Neural progenitor cell (in vitro differentiated cells): ENCODE measurements at places on chromosomes 11 and 22. TPM values are rescaled to one million over a fixed set of nuclear protein-coding genes. Genes with fewer than 3 reads are reported as not detected.
A peak's percentile ranks its signal among the peaks of the same experiment; 100 is the strongest.

The KREMEN1 gene
- 1.4 and 1.9 TPM in 2 replicates for total RNA-seq

The UPB1 gene
- total RNA-seq, result 0.12 and 0.17 TPM in 2 replicates

The FLRT1 gene
- 0.11 and 0.12 TPM in 2 replicates for total RNA-seq

The DUSP18 gene
- 3.1 and 5.6 TPM in 2 replicates for total RNA-seq

The MICALL1 gene
- 5.0 and 14.3 TPM in 2 replicates for total RNA-seq

GRCh38 chr22:22245935-22246525 lies 1.4 kb downstream of the VPREB1 start:
- no peak overlapping the region for H3K27ac ChIP-seq
- no peak overlapping the region for H3K4me3 ChIP-seq
- no peak for DNase-seq
- peaks cover 100% of the 10 kb centered on the region for H3K27me3 ChIP-seq
- H3K36me3 ChIP-seq, result no peaks in the 10 kb centered on the region

- no peaks in the 10 kb centered on the region for H3K36me3 ChIP-seq
- DNase-seq, result no peak
- peak overlapping the region; percentile 94 for H3K4me3 ChIP-seq
- H3K4me1 ChIP-seq, result peaks cover 18% of the 10 kb centered on the region
- no peak overlapping the region for H3K27ac ChIP-seq
Measured at GRCh38 chr22:46739094-46739870, 1.2 kb upstream of the CERK start.

DNA sequence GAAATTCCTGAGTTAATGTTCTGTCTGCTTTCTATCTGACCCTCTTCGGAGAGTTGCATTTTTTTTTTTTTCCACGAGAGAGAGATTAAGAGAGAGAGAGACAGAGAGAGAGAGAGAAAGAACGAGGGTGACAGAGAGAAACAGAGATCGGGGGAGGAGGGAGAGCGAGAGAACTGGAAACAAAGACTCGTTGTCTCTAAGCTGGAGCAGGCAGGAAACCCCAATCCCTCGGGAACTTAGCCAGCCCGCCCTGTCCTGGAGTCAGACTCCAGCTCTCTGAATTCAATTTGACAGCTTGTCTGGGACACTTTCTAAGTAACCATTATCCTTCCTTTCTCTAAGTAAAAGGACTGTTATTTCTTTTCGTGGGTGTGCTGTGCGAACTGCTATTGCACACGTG lies 76.9 kb downstream of the KCNJ1 start:
- DNase-seq, result peak; percentile 45
- no peaks in the 10 kb centered on the region for H3K36me3 ChIP-seq
- no peak overlapping the region for H3K27ac ChIP-seq
- no peak overlapping the region for H3K4me3 ChIP-seq
- no peaks in the 10 kb centered on the region for H3K27me3 ChIP-seq

DNA sequence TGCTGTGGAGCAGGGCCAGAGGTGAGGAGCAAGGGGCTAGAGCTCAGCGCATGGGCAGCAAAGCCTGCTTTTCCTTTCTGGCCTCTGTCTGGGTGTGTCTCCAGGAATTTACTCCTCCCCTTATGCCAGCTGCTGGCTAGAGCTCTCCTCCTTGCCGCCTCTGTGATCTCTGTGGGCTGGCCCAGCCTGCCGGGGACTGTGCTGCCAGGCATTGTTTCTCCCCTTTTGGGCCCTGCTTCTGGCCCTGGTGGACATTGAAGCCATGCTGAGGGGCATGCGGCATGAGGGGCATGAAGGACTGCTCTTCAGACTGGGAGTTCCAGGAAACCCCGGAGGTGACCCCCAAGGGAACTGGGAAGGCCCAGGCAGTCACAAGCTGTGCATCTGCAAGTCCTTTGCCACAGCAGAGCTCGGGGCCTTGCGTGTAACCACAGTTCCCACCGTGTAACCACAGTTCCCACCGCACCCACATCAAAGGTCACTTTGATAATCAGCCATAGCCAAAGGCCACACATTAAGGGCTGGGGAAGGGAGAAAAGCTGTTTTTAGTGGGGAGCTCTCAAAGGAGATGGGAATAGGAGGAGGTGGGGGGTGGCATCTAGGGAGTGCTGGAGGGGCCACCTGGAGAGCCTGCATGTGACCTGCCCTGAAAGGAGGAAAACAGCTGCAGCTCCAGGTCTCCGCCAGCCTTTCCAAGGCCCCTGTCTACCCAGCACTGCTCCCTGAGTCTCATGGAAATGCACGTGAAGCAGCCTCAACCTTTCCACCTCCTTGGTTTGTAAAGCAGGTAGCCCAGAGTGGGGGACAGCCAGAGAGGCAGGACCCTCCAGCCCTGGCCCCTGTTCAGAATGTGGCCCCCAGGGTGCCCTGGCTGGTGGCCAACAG lies 62.3 kb downstream of the PPFIBP2 start:
- no peaks in the 10 kb centered on the region for H3K27me3 ChIP-seq
- H3K27ac ChIP-seq, result no peak overlapping the region
- H3K36me3 ChIP-seq, result no peaks in the 10 kb centered on the region

GRCh38 chr11:131810541-131810940 lies 440.1 kb downstream of the NTM start:
- H3K36me3 ChIP-seq, result no peaks in the 10 kb centered on the region
- no peak for DNase-seq
- no peak overlapping the region for H3K4me3 ChIP-seq
- no peaks in the 10 kb centered on the region for H3K27me3 ChIP-seq
- H3K4me1 ChIP-seq, result peaks cover 30% of the 10 kb centered on the region

DNA sequence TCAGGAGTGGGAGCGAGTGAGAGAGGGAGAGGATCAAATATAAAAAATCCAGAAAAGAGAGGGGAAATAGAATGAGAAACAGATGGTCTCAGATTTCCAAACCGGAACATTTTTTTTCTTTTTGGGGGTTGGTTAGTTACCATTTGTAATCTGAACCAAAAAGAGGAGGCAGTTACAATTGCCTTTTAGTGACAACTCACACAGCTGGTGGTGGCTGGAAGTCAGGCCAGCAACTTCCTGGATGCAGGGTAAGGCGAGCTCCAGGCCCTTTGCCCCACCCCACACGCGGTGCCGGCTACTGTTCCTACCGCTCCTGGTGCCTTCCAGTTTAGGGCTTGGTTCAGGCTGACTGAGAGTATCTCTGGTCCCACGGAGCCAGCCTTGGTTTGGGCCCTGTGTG lies 21.0 kb upstream of the UBASH3B start:
- H3K4me1 ChIP-seq, result peaks cover 3% of the 10 kb centered on the region
- no peaks in the 10 kb centered on the region for H3K36me3 ChIP-seq
- H3K27ac ChIP-seq, result no peak overlapping the region

DNA sequence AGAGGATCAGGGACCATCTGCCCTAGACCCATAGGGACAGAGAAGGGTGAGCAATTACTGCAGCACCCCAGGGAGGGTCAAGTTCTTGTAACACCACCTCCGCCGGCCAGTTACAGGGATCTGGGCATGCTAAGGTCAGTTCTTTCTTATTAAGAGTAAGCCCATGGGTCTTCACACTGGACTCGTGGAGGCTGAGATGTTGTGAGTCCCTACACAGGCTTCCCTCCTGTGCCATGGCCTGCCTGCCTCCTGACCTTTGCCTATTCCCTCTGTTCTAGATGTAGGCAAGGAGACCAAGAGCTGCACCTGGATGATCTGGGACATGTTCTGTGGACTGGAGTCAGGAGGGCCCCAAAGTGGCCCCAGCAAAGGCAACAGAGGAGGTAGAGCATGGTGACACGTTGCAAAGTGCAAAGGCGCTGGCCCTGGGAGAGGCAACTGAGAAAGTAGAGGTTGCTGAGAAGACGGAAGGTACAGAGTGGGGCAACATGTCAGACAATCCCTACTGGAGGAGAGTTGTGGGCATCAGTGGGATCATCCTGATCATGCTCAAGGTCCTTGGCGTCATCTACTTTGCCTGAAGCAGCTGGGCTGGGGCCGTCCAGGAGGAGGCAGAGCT lies 16.3 kb upstream of the GNAZ start:
- H3K27me3 ChIP-seq, result peaks cover 3% of the 10 kb centered on the region
- peaks cover 11% of the 10 kb centered on the region for H3K4me1 ChIP-seq
- DNase-seq, result no peak
- H3K4me3 ChIP-seq, result no peak overlapping the region
- no peak overlapping the region for H3K27ac ChIP-seq

GRCh38 chr11:27447288-27448183 lies 25.1 kb downstream of the LGR4 start:
- no peak overlapping the region for H3K27ac ChIP-seq
- H3K4me3 ChIP-seq, result no peak overlapping the region
- H3K27me3 ChIP-seq, result no peaks in the 10 kb centered on the region

DNA sequence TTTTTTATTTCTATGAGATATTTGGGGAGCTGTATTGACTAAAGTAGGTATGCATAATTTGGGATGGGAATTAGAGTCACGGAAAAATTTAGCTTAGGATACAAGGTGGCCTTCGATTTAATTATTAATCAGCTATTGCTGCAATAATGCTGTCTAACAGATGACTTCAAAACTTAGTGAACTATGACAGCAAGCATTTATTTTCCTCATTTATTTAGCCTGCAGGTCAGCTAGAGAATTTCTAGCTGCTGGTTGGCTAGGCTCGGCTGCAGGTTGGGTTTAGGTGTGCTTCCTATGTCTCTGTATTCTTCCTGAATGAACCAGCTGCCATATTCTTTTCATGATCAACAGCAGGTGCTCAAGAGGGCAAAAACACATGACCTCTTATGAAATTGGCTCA lies 181.8 kb upstream of the RAG2 start:
- no peak for DNase-seq
- H3K4me1 ChIP-seq, result peaks cover 3% of the 10 kb centered on the region
- H3K36me3 ChIP-seq, result no peaks in the 10 kb centered on the region
- no peak overlapping the region for H3K4me3 ChIP-seq
- no peak overlapping the region for H3K27ac ChIP-seq

- no peak overlapping the region for H3K27ac ChIP-seq
- H3K36me3 ChIP-seq, result no peaks in the 10 kb centered on the region
- no peak overlapping the region for H3K4me3 ChIP-seq
- no peak for DNase-seq
- peaks cover 28% of the 10 kb centered on the region for H3K27me3 ChIP-seq
Measured at GRCh38 chr22:37514526-37515051, 4.6 kb downstream of the CARD10 start.

DNA sequence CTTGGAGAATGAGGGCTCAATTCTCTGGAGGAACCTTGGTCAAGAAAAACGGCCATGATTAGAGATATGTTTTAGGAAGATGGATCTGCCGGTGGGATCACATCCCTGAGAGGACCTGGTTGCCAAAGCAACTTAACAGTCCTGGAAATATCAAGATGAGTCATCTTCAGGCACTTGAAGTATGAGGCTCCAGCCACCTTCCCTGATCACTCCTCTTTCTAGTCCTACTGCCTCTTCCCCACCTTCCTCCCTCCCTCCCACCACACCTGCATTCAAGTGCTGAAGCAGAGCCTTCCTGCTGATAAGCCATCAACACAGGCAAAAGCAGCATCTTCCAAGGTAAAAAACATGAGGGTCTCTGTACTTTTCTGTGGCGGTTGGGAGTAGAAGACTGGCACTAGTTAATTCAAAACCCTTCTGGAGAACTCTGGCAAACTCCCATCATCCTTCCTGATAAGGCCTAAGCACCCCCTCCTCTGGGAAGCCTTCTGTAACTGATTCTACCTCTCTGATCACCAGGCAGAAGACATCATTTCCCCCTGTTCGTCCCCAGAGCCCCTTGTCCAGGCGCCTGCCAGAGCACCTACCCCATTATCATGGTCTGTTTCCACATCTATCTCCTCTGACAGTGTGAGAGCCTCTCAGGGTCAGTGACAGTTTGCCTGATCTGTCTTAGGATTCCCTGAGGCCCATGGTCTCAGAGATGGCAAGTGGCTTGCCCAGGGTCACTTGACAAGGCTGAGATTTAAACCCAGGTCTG lies 79.8 kb downstream of the CLPB start:
- H3K27me3 ChIP-seq, result no peaks in the 10 kb centered on the region
- no peak overlapping the region for H3K4me3 ChIP-seq
- H3K27ac ChIP-seq, result no peak overlapping the region
- no peaks in the 10 kb centered on the region for H3K4me1 ChIP-seq
